Right atrium auricular region (tissue), 2 donors: ENCODE measurements at places on chromosomes 16 and 17. TPM values are rescaled to one million over a fixed set of nuclear protein-coding genes. Genes with fewer than 3 reads are reported as not detected.

ITGAD gene
- total RNA-seq: not detected

SBK1 gene
- total RNA-seq: 0.47 TPM

CSH2 gene
- not detected for total RNA-seq

CNTD1 gene
- not detected for total RNA-seq

KRTAP1-3 gene
- total RNA-seq: 0.39 TPM

MPP3 gene
- 35.0 TPM for total RNA-seq

KRTAP1-5 gene
- total RNA-seq: not detected

ARHGAP23 gene
- total RNA-seq: 59.9 TPM

FSCN2 gene
- 0.74 TPM for total RNA-seq

GPR142 gene
- total RNA-seq: not detected

CFAP97D1 gene
- not detected for total RNA-seq

CARD14 gene
- total RNA-seq: not detected

C17orf67 gene
- not detected for total RNA-seq

BICDL2 gene
- 0.28 TPM for total RNA-seq

CCL7 gene
- total RNA-seq: not detected

MLLT6 gene
- total RNA-seq: 71.6 TPM

OTOP2 gene
- total RNA-seq: not detected

SHBG gene
- 0.39 TPM for total RNA-seq

PPP4C gene
- total RNA-seq: 23.2 TPM

SLC35B1 gene
- 54.1 TPM for total RNA-seq

CRHR1 gene
- not detected for total RNA-seq

NLRC3 gene
- 1.1 TPM for total RNA-seq

SEC14L5 gene
- total RNA-seq: 2.0 TPM

KRTAP4-9 gene
- not detected for total RNA-seq

FBXW10B gene
- total RNA-seq: 0.63 TPM

ITGAL gene
- 2.0 TPM for total RNA-seq

NRN1L gene
- not detected for total RNA-seq

RPL19 gene
- 1,458 TPM for total RNA-seq

KRT36 gene
- total RNA-seq: not detected

CCL4 gene
- 2.8 TPM for total RNA-seq

FNDC8 gene
- not detected for total RNA-seq
